Activated T-helper 2 cell treated with anti-CD3 and anti-CD28 coated beads, Interferon-gamma antibody, Interleukin-2, Interleukin-4, amounts not matched to agents 10 μg/mL and 5 μg/mL and 100 μg/mL, durations not matched to agents 14 hours and 24 hours and 36 hours (primary cell): ENCODE measurements at places on chromosomes 6 and 20. TPM values are rescaled to one million over a fixed set of nuclear protein-coding genes. Genes with fewer than 3 reads are reported as not detected.

Gene SHLD1
- 11.0 and 11.8 TPM in 2 replicates for total RNA-seq

Gene AFDN
- 28.2 and 33.1 TPM in 2 replicates for total RNA-seq

Gene PLEKHG1
- 1.6 and 1.8 TPM in 2 replicates for total RNA-seq

Gene OPRL1
- 0.32 and 0.41 TPM in 2 replicates for total RNA-seq

Gene LINC00237
- not detected in 2 replicates for total RNA-seq

Gene RGS17
- not detected in 2 replicates for total RNA-seq

Gene RCAN2
- total RNA-seq: not detected in 2 replicates

Gene HLA-A
- 1,569 and 1,592 TPM in 2 replicates for total RNA-seq

Gene C6orf15
- not detected in 2 replicates for total RNA-seq

Gene NPEPL1
- 27.5 and 29.4 TPM in 2 replicates for total RNA-seq

Gene ECT2L
- not detected in 2 replicates for total RNA-seq

GRCh38 chr6:39309942-39310531 lies 4.2 kb downstream of the KCNK17 start:
- peak; percentile 44 for DNase-seq

DNA sequence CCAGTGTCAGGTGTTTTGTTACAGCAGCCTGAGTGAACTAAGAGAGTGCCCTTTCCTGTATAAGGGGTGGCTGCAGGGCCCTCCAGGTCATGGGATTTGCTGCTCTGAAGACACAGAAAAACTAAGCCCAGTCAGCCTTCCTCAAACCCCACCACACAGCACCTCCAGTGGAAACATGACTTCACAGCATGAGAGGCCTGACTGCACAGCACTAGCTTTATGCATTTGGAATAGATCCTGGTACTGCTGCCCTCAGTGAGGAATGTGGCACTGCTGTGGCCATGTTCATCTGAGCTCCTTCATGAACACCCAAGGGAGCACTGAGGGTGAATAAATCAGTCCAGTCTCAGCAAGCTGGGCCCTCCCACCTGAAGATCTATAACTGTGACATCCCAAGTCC lies 296.1 kb upstream of the FOXQ1 start:
- no peak for DNase-seq

GRCh38 chr6:160363016-160363996 lies 15.1 kb downstream of the SLC22A3 start:
- DNase-seq: no peak

GRCh38 chr6:20919677-20920385 lies 385.6 kb downstream of the CDKAL1 start:
- DNase-seq: no peak

DNA sequence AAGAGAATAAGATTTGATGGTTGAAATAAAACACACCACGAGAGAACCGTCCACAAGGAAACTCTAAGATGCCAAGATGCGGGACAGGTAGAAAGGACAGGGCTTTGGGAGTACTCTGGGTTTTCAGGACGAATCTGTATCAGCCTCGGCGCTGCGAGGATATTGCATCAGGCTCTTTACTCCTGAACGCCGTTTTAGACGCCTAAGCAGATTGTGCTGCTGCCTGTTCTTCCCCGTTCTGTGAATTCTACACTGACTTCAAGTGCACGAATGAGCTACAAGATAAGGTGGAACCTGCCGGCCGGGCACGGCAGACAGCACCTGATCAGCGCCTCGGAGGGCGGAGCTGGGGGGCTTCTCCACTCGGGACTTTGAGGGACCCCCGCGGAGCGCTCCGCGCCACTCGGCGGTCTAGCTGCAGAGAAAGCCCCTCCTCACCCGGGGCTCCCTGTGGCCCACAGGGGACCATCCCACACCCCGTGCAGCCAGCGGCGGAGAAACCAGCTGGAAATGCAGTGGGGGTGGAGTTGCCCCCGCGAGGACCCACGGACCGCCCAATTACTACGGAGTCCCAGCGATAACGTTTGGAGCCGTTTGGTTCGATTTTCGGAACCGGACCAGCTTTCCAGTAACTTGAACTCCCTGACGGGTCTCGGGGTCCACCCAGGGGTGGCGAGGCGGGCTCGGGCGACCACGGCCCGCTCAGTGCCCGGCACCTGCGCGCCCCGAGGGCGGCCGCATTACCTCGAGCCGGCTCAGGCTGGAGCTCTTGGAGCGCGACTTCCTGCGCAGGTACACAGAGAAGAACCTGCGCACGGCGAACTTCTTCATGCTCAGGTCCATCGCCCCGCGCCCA lies 646 bp downstream of the RPS6KA2 start:
- peak; percentile 14 for DNase-seq

GRCh38 chr6:168841609-168842278 lies 400.8 kb downstream of the SMOC2 start:
- DNase-seq: no peak

DNA sequence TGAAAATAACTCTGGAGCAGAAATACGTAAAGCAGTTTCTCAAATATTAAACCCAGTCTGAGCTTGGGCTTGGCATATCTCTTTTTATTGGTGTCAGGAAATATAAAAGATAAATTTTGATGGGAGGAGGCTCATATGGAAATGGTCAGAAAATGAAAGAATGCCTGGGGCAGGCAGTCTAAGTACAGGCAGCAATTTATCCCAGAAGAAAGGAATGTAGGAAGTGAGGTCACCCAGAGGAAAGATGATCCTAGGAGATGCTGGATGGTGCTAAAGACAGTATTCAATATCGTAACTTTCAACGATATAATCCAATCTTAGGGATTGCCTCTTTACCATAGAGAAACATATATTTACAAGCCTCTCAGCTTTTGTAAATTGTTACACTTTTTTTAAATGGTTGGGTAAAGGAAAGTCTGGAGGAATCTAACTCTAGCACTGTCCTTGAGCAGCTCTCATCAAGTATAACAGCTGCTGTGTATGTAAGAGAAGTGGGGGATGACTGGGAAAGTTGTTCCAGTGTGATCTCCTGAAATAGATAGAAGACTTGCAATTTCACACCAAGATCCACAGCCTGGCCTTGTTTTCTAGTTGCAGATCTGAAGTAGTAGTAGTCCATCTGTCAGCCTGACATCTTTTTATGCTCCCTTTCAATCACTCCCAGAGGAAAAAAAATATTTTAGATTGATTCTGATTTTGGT lies 256.9 kb upstream of the SASH1 start:
- no peak for DNase-seq

DNA sequence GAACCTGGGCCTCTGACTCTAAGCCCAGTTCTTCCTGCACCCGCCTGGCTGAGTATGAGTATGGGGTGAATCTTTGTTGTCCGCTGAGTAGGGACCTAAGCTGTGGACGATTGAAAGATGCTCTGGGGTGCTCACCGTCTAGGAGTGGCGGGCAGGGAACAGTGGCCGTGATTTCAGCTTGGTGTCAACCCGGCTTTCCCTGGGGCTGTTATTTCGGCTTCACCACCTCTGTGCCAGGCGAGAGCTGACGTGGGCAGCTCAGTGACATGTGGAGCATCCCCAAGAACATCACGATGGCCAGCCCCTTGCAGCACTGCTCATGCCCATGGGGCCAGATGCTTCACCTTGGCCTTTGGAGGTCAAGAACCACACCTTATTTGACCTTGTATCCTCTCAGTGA lies 102.6 kb downstream of the TOX2 start:
- no peak for DNase-seq

DNA sequence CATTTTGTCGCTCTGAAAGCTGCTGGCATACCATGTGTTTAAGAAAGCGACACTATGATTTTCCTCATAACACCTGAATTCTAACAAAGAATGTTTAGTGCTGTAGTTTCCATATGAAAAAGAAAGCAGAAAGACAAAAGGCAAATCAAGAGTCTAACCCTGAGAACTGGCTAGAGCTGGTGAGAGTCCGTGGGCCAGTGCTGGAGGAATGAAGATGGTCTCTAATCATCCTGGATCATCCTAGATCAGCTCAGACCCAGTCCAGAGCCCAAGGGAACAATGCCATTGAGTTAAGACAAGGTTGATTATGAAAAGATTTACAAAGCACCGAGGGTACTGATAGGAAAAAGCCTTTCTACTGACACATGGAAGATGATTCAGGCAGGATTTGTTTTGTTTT lies 73.0 kb upstream of the MYLIP start:
- DNase-seq: no peak

GRCh38 chr20:60453388-60454246 lies 495.4 kb downstream of the CDH26 start:
- no peak for DNase-seq

GRCh38 chr6:5469101-5469846 lies 208.0 kb downstream of the FARS2 start:
- DNase-seq: no peak

- no peak for DNase-seq
Measured at GRCh38 chr6:81396916-81397315, 355.6 kb downstream of the TENT5A start.

DNA sequence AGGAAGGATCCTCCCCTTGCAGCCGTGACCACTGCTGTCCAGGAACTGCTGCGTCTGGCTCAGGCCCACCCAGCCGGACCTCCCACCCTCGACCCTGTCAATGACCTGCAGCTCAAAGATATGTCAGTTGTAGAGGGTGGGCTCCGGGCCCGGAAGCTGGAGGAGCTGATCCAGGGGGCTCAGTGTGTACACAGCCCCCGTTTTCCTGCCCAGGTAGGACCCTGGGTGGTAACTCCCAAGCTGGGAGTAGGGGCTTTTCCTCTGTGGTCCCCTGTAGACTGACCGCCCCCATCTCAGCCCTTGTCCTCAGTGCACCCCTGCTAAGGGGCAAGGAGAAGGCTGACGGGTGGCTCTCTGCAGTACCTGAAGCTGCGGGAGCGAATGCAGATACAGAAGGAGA lies 3.6 kb downstream of the DXO start:
- no peak for DNase-seq

- no peak for DNase-seq
Measured at GRCh38 chr6:157755746-157756411, 67.2 kb upstream of the SNX9 start.

- no peak for DNase-seq
Measured at GRCh38 chr6:55014321-55015088, 159.8 kb upstream of the HCRTR2 start.

DNA sequence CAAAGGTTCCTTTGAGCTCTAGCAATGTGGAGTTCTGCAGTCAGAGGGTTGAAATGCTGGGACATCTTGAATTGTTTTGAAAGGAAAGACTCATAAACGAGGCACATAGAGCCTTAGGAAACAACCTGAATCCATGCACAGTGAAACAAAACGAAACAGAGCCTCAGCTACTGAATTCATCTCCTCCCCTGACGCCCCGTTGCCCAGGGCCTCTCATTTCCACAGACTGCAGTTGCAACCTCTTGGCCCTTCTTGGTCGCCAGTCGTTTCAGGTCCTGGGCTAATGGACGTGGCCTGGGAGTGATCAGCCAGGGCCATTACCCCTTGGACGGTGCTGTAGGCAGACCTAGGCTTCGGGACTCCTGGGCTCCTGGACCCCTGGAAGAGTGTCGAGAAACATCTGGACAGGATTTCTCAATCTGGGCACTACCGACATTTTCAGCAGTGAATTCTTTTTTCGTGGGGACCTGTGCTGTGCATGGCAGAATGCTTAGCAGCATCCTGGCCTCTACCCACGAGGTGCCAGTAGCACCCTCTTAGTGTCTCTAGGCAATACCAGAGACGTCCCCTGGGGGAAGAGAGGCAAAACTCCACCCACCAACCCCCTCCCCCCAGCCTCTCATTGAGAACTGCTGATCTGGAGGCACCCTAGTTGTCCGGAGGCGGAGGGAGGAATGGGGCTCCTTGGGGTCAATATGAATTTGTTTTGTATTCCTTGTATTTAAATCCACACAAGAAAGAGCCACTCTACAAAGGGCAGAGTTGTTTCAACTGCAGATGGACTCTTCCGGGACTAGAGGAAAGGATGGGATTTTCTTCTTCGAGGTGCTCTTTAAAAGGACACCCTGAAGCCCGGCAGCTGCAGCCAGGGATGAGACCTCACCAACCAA lies 50.2 kb downstream of the TMEM242 start:
- no peak for DNase-seq
